ENCODE measurements at places on chromosomes 6 and 20.

DNA sequence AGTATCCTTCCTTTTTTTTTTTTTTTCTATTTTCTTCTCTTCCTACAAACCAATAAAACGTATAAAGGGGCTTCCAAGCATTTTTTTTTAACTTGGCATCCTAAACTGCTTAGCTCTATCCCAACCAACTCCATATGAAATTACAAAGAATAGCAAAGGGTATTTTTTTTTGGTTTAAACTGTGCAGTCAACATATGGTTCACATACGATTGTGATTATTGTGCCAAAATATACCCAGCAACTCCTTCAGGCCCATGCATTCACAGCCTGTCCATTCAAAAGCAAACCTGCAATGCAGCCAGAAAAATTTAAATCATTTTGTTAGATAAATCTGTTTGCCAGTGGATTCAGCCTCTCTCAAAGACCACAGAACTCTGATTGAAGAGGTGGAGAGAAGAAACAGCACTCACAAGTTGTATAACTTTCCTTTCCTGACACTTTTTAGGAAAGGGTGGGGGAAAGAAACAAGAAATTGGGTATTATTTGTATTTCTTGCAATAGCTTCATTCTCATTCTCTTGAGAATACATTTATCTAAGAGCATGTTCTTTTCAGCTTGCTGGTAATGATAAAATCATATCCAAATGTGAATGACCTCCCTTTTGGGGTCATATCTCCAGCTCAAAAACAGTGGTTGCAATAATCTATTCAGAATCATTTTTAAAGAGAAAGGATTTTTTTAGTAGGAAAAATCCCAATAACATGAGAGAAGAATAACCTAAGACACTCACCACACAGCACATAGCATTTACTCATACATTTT, 701.3 kb upstream of the CHD6 start:
- DNase-seq, result no peak

DNA sequence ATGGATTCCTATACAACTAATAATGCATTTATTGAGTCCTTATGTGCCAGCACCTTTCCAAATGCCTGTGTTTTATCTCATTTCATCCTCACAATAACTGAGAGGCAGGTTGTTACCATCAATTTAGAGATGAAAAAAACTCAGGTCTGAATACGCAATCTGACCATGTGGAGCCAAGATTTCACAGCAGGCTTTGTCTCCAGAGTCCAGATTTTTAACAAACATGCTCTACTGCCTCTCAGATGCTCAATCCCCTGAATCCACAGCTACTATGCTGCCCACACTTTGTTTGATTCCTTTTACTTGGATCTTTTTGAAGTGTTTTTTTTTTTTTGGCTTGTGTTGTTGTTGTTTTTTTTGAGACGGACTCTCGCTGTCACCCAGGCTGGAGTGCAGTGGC, 46.8 kb downstream of the B4GALT5 start:
- no peak for DNase-seq

DNA sequence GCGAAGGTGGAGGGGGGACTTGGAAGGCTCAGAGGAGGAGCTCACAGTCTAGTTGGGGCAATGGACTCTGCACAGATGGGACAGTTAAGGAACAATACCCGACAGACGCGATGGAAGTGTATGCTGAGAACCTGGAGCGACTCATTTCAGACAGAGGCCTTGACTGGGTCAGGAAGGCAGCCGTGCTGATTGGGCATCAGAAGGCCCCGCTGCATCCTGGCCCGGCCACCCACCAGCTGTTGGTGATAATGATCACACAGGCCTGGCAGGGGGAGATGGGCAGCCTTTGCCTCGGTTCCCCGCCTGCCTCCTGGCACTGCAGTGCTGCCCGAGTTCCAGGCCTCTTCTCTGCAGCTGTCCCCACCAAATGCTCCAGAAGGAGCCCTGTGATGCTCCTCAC, 62.4 kb downstream of the MDGA1 start:
- no peak for DNase-seq

DNA sequence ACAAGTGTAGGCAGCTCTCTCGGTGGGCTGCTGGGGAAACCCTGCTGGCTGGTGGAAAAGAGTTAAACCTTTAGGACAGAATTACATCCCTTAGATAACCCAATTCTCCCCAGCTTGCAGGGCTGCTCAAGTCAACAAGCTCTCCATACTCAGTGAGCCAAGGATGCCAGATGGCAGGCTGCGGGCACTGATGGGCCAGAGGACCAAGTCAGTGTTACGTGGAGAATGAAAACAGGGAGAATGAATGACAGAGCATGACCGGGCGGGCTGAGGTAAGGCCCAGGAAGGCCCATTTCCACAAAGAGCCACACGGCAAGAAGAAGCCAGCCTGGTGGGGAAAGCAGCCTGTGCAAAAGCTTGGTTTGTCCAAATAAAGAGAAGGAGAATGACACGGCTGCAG, 58.7 kb upstream of the CD93 start:
- no peak for DNase-seq

DNA sequence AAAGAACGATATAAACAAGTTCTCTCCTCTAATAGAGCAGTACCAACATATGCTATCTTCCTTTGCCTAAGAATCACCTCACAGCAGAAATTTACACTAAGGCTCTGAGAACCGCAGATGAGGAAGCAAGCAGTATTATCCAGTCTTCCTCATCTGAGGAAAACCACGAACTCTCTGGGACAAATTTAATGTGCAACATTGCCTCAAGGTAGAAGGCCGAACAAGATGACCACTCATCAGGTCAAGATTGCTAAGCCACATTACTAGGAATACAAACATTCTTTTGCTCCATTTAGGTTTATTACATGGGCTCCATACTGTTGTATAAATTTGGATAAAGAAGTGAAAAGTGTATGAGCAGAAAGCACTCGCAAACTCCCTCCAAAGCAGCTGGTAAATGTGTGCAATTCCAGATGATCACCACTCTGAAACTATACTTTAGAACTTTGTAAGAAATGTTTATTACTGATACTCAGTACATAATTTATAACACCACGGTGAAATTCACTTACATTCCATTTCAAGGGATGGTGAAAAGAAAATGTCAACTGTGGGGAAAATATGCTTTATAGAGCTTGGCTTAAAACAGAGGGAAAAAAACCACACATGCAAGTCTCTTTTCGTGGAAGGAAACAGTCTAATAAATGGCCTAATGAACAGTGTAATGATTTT, 398.4 kb downstream of the BTBD9 start:
- DNase-seq, result no peak

DNA sequence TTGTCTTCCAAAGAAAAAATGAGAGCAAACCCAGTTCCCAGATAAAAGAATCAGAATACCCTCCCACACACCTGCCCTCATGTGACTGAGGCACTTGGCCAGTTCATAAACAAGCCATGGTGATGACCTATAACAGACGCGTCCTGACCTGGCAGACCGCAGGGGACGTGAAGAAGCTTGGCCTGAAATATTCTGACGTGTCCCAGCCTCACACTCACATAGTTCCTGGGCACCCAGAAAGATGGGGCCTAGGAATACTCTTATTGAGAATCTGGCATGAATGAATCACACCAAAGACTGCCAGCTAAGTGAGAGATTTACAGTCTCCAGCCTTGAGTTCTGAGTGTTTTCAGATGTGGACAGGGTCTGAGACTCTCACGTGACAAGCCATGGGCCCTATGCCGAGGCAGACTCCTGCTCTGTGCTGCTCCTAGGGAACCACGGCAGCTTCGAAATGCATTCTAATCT, 17.2 kb upstream of the MAP3K4 start:
- no peak for DNase-seq

DNA sequence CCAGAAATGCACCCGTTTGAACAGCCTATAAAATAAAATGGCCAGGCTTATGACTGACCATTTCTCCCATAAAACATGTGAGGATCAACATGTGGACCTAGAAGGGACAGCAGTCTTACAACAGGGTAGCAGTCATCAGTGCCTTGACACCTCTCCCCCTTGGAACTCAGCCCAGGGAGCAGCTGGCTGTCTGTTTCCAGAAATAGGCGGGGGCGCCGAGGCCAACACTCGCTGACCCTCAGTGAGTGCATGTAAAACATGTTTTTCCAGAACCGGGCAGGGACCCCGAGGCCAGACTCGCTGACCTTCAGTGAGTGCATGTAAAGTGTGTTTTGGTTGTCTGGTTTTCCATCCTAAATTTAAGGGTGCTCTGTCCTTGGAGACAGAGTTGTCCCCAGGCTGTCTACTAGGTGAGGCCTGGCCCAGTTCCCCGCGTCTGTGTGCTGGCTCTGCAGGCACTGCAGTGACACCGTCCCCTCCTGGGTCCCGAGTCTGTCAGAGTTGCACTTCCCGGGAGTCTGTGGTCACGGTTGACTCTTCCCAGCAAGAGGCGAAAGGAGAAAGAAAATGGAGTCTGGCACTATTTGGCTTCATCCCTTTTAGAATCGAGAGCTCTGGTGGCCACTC, 19.8 kb upstream of the ADRM1 start:
- DNase-seq, result no peak

DNA sequence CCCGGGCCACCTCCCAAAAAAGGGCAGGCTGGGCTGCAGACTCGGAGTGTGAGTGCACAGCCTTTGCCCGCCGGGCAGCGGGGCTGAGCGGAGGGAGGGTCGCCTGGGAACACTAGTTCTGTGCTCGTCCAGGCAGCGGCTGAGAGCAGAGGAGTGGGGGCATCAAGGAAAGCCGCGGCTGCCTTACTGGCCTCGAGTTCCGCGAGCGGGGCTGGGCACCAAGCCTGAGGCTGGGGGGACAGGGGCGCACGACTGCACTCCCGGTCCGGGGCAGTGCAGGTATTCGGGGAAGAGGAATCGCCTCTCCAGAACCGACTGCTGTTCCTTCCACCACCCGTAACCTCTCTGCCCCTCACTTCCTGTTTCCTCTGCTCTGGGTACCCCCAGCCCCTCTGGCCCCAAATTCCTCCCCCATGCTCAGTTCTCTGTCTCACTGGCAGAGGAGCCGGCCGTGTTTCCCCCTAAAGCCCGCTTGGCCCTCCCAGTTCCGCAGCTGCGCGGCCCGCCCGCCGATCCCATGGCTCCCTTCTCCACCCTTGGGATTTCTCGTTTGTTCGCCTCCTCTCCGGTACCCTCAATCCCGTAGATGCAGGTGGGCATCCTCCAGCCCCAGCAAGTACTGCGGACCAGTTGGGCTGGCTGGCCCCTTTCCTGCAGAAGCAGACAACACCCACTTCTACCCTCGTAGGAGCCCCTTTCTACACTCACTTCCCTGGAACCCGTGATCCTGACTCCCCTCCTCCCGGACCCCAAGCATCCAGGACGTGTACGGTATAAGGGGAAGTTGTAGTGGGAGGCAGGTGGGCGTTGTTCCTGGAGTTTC, 5.1 kb downstream of the RING1 start:
- DNase-seq, result no peak

DNA sequence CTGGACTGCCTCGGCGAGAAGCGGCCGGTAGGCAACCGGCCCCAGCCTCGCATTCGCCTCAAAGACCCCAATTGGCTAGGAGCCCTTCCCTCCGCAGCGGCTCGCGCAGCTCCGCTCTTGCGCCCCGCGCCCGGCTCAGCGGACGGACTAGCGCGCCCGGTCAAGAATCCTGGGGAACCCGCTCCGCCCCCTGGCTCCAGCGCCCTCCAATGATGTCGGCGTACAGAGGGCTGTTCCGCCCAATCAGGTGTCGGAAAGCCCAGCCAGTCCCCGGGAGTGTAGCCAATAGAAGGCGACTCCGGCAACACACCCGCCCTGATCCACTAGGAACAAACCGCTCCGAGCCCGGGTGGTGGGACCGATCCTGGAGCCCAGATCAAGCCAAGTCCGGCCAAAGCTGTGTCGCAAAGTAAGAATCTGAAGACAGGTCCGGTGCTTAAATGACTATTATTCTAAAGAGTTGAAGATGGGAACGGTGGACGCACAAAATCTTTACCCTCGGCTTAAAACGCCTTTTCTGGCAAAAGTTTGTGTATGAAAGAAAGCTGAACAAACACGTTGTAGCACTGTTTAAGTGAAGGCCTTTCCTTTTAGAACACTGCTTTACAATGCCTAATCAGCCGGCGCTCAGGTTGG, 132.2 kb downstream of the OGFRL1 start:
- DNase-seq, result no peak

DNA sequence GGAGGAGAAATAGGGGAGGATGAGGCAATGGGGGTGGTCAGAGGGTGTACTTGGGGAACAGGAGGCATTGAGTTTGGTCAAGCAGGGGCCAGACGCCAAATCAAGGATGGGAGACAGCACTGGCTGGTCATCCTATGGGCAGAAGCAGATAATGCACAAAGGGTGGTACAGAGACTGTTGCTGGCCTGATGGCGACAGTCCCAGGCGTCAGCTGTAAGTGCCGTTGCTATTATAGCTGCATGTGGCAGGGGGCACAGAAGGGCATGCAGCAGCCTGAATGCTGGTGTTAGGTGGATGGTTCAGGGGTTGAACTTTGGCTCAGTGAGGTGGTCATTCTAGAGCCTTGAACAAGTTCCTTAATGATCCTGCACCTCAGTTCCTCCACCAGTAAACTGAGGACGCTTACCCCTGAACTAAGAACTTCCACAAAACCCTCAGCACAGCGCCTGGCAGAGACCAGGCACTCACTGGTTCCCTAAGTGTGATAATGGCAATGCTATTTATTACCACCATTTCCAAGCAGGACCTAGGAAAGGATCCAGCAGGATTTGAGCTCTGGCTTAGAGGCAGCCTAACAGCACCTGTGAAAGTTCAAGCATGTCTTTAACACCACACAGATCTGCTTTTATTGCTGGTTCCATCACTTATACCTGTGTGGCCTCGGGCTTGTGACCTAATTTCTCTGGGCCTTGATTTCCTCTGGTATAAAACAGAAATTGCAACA, 162.7 kb downstream of the INSM1 start:
- DNase-seq, result no peak

- no peak for DNase-seq
These were observed 43.9 kb downstream of the OR2B2 start for GRCh38 chr6:27868311-27868710.

DNA sequence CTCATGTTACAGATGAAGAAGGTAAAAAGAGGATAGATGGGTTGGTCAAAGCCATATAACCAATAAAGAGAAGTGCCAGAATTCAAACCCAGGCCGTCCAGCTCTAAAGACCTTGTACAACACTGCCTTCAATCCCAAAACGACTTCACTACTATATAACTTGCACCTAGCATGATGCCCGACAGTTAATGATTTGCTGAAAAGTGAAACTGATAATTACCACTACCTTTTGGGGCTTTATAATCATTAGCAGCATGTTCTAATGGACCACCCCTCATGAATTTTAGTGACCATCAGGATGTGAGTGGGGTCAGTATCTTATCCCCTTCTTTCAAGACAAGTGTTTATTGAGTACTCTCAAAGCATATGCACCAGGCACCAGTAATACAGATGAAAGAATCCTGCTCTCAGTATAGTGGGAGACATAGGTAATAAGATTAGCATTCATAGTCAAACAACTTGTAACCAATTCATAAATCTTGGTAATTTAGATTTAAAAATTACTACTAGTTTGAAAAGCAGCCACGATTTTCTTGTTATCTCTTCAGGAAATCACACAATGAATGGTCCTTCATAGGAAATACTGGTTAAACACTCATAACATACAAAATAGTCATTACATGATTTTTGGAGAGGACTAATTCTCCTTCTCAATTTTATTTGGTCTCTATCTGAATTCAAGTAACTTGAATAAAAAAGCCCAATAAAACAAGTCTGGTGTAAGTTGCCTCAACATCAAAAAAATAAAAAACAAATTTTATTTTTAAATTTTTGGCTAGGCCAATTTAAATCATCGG, 98.0 kb downstream of the EPB41L2 start:
- no peak for DNase-seq

GRCh38 chr6:26175428-26176181, 88.4 kb downstream of the HFE start:
- no peak for DNase-seq
